Neural crest cell (in vitro differentiated cells): ENCODE measurements at places on chromosomes 6 and 20. TPM values are rescaled to one million over a fixed set of nuclear protein-coding genes. Genes with fewer than 3 reads are reported as not detected.

- DNase-seq: no peak
- no peaks in the 10 kb centered on the region for H3K27me3 ChIP-seq
- peaks cover 28% of the 10 kb centered on the region for H3K4me1 ChIP-seq
Observed at GRCh38 chr6:160971171-160971570, 20.4 kb upstream of the MAP3K4 start.

NKX2-2 gene
- total RNA-seq: not detected in 2 replicates

LY6G6F gene
- total RNA-seq: not detected in 2 replicates

BEND6 gene
- 1.8 and 2.3 TPM in 2 replicates for total RNA-seq

HSD17B8 gene
- 3.3 and 4.4 TPM in 2 replicates for total RNA-seq

DEFB125 gene
- not detected in 2 replicates for total RNA-seq

- no peak overlapping the region for H3K27ac ChIP-seq
- no peak overlapping the region for H3K4me3 ChIP-seq
- peaks cover 24% of the 10 kb centered on the region for H3K27me3 ChIP-seq
- peaks cover 3% of the 10 kb centered on the region for H3K4me1 ChIP-seq
- no peaks in the 10 kb centered on the region for H3K36me3 ChIP-seq
Observed at GRCh38 chr20:42483730-42484303, 705.9 kb downstream of the PTPRT start.

GRCh38 chr6:116387374-116387773 is 16.6 kb downstream of the DSE start:
- no peaks in the 10 kb centered on the region for H3K27me3 ChIP-seq
- no peak for DNase-seq
- no peaks in the 10 kb centered on the region for H3K36me3 ChIP-seq

GRCh38 chr6:43817192-43817591 is 47.2 kb downstream of the VEGFA start:
- no peaks in the 10 kb centered on the region for H3K36me3 ChIP-seq
- DNase-seq: no peak
- H3K27me3 ChIP-seq: no peaks in the 10 kb centered on the region
- H3K4me1 ChIP-seq: no peaks in the 10 kb centered on the region
- no peak overlapping the region for H3K27ac ChIP-seq

DNA sequence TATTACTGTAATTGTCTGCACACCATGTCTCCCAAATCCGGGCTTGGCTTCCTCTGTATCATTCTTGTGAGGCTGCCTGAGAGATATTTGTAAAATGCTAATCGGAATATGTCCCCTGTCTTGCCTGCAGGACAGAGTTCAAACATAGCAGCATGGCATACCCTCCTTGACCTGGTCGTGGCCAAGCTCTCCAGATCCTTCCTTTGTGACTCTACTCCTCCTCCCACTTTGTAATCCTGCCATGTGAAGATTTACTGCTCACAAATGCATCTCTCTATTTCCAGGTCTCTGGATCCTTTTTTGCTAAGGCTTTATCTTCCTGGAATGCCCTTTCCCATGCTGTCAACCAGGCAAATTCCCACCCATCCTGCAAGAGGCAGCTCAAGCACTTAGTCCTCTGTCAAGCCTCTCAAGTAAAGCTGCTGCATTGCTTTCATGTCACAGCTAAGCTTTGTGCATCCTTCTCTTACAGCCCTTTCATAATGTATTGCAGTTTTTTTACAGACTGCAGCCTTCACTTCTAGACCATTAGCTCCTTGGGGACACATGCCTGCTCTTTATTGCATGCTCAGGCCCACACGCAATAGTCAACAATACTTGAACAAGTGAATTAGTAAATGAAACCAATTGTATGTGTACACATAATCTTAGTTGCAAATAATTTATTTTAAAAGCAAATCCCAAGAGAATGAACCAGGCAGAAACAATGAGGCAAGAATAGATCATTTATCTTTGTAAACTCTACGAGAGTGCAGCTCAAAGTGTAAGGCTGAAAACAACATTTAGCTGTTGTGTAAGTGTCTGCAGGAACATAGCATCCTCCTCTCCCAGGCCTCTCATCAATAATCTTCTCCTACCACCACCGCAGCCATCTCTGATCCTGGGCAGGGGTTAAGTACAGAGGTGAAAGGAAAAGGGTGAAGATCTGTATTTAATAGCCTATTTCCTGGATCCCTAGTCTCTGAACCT is 45.8 kb downstream of the HIVEP2 start:
- H3K27ac ChIP-seq: no peak overlapping the region
- DNase-seq: no peak
- peaks cover 3% of the 10 kb centered on the region for H3K36me3 ChIP-seq
- H3K4me3 ChIP-seq: no peak overlapping the region
